ENCODE measurements at places on chromosomes 6 and 20.

- no peak for DNase-seq
These were observed 69.2 kb upstream of the ESR1 start for GRCh38 chr6:151738267-151738666.

GRCh38 chr6:126377594-126378153 lies 37.8 kb downstream of the CENPW start:
- no peak for DNase-seq

- no peak for DNase-seq
These were observed 131.9 kb upstream of the STMND1 start for GRCh38 chr6:16969699-16970655.

- no peak for DNase-seq
These were observed 209.8 kb downstream of the BMP7 start for GRCh38 chr20:57056651-57057050.

GRCh38 chr6:25413207-25413905 lies 134.2 kb downstream of the CARMIL1 start:
- DNase-seq, result no peak

DNA sequence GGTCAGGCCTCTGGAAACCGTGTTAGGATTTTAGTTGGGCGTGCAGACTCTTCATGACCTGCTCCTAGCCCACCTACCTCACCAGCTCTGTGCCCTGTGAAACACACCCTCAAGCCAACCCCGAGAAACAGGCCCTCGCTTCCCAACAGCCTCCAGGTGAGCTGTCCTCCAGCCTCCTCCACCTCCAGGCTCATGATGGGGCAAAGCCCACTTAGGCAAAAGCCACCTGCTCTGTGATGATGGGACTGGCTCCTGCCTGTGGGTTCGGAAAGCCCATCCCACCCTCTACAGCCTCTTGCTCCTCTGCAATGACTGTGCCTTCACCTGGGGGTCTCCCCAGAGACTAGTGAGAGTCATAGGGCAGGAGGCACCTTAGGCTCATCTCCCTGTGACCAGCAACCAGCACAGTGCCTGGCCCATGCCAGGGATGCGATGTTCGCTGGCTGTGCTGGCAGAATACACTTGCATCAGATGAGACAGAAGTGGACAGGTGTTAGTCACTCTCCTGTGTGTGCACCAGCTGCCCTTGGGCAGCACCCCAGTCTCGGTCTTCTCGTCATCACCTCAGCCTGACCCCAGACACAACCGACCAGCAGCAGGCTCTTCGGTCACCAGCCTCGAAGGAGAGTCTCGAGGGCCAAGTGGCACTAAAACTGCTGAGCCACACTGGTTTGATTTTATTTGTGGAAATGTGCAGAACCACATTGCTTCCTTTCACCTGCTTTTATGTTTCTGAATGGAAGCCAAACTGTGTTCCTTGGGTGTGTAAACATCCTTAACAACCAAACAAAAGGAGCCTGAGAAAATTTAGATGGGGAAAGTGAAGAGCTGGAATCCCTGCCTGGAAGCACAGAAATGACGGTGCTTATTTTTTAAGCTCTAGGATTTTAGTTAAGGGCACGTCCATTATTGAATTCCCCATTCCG lies 10.7 kb downstream of the PXDC1 start:
- no peak for DNase-seq

- DNase-seq, result no peak
These were observed 14.2 kb downstream of the SLX4IP start for GRCh38 chr20:10449270-10449669.
